ENCODE measurements at places on chromosomes 5 and 9.

- DNase-seq: no peak
These were observed 480 bp upstream of the CCDC69 start for GRCh38 chr5:151224372-151224771.

GRCh38 chr9:78572266-78572665 lies 275.3 kb downstream of the PSAT1 start:
- DNase-seq: no peak

GRCh38 chr5:112958093-112959088 lies 18.2 kb upstream of the DCP2 start:
- DNase-seq: no peak

GRCh38 chr9:99868845-99869244 lies 37.6 kb upstream of the STX17 start:
- no peak for DNase-seq

DNA sequence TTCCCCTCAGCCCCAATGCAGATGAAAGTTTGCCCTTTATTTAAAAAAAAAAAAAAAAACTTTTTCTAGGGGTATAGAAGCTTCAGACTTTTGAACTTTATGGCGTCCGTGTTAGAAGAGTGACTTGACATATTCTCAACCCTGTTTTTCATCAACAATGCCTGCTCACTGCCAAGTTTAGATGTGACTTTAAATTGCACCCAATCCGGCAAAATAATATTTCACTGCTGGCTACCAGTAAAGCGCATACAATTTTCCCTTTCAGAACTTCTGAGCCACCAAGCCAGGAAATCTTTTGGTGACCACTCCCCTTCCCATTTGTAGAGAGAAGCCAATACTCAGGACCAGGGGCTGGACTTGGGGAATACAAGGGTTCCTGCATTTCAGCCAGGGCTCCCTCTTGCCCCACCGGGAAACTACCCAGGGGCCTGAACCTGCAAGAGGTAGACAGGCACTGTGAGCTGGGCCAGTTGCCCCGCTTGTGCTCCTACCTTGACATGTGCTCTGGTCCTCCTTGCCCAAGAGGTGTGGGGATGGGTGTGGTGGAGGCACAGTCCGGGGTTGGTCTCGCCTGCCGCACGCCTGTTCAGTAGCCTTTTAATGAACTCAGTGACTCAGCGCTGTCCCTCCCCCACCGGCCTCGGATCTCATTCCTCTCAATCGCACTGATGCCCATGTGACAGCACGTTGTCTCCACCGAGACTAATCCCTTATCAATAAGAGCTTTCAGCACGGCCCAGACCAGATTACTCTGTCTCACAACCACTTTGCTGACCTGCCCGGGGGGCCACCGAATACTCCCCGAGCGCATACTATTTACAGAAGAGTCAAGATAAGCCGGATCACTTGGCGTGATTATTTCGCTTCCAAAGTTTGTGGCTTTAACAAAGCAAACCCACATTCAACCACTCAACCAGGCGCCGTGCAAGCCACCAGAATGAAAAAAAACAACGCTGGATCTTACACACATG lies 226.4 kb downstream of the DCP2 start:
- no peak for DNase-seq

GRCh38 chr5:131329286-131329560 lies 65.4 kb downstream of the CDC42SE2 start:
- no peak for DNase-seq

DNA sequence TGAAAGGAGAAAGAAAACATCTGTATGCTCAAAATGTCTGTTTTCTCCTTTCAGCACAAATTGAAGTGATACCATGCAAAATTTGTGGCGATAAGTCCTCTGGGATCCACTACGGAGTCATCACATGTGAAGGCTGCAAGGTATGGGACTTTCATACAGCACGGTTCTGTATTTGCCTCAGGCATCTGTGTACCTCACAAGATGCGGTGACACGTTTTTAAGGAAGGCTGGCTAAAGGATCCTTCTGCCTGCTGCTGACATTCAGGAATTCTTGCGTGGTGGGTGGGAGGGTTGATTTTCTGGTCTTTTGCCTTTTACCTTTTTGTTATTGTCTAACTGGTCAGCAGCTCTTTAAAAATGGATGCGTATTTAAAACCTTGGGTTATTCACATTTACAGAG lies 133.1 kb downstream of the RORB start:
- no peak for DNase-seq

DNA sequence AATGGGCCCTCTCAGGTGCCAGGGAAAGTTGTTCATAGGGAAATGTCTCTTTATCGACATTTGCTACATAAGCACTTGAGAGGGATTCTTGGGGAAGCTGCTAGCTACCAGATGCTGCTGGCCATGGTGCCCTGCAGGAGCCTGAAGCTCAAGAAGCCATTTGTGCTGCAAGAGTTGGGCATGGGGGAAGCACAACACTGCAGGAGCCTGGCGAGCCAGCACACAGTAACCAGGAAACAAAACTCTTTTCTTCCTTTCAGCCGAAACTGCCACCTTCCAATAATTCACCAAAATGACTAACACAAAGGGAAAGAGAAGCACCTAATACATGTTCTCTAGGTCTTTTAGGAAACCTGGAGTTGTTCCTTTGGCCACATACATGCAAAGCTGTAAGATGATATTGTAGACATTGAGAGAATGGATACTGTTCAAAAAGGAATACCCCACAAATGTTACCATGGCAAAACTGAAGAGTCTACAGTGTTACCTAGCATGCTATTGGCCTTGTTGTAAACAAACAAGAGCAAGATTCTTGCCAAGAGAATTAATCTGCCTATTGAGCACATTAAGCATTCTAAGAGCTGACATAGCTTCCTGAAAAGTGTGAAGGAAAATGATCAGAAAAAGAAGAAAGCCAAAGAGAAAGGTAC lies 26.1 kb upstream of the LARP1 start:
- DNase-seq: no peak

- no peak for DNase-seq
These were observed 2.5 kb upstream of the ZNF474 start for GRCh38 chr5:122126756-122127321.

GRCh38 chr5:177295924-177296323 lies 7.6 kb downstream of the RAB24 start:
- DNase-seq: no peak

- no peak for DNase-seq
These were observed 357.8 kb downstream of the NFIB start for GRCh38 chr9:13956107-13956506.

DNA sequence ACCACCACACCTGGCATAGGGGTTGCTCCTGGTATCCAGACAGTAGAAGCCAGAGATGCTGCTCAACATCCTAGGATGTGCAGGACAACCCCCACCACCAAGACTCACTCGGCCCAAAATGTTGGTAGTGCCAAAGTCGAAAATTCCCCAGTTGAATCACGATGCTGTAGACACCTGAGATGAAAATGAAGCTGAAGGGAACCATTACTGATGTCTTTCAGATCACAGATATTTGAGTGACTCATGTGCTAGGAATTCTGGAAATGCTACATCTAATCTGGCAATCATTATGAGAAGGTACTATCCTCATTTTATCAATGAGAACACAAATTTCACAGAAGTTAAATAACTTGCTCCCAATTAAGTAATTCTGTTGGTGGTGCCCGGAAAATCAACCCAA lies 21.0 kb upstream of the UBE2QL1 start:
- no peak for DNase-seq

GRCh38 chr5:102313912-102314311 lies 17.8 kb upstream of the SLCO4C1 start:
- DNase-seq: no peak

GRCh38 chr9:2717385-2717784 lies at the start of gene KCNV2:
KCNV2 (plus strand) TSS chr9:2717510; CDS start chr9:2717740, 230 bp downstream.
- DNase-seq: no peak

- no peak for DNase-seq
These were observed 154.9 kb upstream of the PAPPA start for GRCh38 chr9:115998666-115999065.

DNA sequence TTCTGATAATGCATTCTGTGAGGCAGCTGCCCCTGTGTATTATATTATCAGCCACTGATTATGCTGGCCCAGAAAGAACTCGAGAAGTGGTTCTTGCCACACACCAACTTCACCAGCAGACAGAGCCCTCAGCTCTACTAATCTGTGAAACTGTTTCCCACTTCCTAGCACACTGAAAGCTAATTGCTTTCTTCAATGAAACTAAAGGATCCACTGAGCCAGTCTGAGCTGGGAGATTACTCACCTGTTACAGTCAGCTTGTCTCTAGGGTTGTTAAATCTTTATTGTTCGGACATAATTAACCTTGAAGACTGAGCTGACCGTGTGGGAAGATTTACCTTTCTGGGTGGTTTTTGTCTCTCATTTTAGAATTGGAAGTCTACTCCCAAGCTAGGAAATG lies 263.2 kb downstream of the KCTD16 start:
- DNase-seq: no peak

DNA sequence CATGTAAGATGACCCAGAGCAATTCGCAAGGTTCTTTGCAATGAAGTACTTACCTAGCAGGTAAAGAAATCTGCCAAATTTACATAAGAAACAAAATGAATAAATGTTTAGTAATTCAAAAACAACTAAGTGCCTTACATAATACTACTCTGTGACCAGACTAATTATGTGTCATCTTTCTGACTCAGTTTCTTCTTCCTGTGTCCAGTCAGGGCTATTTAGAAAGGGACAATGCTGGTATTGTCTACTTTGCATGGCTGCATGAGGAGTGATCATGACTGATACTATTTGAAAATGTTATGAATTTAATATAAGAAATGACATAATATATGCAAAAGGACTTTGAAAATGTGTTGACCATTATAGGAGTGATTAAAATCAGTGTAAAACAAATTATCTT lies 210.0 kb downstream of the TMEM161B start:
- DNase-seq: no peak

- DNase-seq: no peak
These were observed 272.6 kb downstream of the ATPSCKMT start for GRCh38 chr5:9977070-9977469.

DNA sequence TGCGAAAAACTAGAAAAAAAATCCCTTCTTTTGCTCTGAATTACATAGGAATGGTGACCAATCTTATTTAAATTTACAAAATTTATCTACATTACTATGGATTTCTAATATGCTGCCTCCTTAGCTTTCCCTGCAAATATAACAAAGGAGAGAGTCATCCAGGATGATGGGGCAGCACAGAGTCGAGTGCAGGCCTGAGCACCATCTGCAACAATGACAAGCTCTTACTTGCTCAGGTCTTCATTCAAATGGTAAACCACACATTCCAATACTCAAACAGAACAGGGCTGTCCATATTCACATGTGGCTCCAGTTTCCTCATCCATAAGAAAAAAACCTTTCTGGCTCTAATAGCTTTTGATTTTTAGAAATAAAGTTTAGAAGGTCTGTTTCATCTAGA lies 33.5 kb upstream of the ZNF354B start:
- DNase-seq: no peak

GRCh38 chr5:84614906-84615305 lies 230.2 kb upstream of the EDIL3 start:
- DNase-seq: no peak

DNA sequence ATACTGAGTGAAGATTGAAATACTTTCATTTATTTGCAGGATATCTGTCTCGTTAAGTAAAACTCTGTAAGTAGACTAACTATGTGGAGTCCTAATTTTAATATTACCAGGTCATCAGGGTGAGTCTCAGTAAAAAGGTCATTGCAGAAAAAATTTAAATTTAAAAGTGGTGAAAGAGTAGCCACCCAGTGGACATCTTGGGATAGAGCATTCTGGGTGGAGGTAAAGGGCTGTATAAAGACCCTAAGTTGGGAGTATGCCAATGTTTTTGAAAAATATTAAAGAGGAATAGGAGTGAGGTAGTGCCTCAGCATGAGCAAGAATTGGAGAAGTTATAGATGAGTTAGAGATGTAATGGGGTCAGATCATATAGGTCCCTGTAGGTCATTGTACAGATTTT lies 145.5 kb downstream of the HMHB1 start:
- DNase-seq: no peak

- DNase-seq: no peak
These were observed 138.8 kb downstream of the PIK3R1 start for GRCh38 chr5:68354315-68354714.

DNA sequence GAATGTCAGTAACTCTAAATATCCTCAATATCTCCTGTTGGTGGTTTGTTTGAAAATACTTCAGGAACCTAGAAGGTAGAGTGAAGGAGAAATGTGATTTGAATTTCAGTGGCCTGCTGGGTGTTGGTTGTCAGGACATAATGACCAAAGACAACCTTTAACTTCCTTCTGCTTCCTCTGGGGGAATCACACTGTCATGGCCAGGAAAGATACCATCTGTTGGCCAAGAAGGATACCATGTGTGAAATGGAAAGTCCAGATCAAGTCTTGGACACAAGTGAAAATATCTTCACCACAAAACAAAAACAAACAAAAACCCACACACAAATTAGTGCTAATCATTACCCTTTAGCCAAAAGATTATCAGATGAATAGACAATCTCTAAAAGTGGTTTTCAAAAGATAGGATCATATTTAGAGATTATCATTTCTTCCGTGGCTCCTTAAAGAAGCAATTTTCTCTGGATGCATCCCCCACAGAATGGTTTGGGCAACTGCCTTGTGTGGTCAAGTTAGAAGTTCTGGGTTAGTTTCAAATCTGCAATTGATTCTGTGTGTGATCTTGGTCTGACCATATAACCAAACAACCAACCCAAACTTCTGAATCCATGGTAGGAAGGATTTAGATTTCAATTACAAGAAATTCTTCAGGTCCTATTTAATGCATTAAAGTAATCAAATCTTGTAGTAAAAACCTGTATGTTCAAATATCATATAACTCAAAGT lies 1.6 kb downstream of the C1QTNF3 start:
- DNase-seq: no peak

GRCh38 chr5:159951834-159952233 lies 35.6 kb downstream of the ADRA1B start:
- no peak for DNase-seq

- DNase-seq: no peak
These were observed 46.5 kb upstream of the CEMIP2 start for GRCh38 chr9:71814815-71815214.

GRCh38 chr5:131488463-131488862 lies 146.6 kb downstream of the RAPGEF6 start:
- DNase-seq: no peak

DNA sequence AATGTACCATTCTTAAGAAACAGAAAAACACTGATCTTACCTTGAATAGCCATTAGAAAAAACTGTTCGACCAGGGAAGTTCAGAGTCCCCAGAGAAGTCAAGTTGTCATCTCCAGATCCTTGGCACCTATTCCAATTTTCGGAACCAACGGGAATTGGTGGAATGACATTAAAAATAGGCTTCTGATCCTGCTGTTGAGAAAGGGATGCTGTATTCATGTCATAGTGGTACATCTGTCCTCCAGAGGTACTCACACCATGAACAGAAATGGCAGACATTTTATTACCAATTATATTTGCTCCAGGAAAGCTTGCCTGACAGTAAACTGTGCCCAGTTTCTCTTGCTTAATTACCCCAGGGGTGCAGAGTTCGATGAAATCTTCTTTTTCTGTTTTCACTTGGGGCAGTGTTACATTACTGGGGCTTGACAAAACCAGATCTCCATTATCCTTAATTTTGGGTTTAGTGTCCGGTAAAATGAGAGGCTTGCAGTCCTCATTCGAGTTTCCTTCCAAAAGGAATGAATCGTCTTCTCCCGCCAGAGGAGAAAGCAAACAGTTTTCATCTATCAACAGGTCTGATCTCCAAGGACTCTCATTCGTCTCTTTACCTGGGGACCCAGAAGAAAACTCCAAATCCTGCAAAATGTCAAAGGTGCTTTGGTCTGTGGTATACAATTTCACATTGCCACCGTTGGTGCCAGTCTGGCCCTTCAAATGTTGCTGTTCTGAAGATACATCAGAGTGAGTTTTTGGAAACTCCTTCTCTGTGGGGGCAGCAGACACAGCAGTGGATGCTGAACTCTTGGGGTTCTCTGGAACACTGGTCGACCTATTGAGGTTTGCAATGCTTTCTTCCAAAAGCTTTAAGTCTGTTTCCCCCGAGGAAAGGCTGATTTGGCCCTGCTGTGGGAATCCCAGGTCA lies 3.6 kb downstream of the NR3C1 start:
- DNase-seq: no peak

Data from stimulated activated CD8-positive, alpha-beta memory T cell treated with anti-CD3 and anti-CD28 coated beads, Interleukin-4, amount 100 ng/mL, for 1 hour (primary cell).